ENCODE measurements at places on chromosomes 16 and 17.

DNA sequence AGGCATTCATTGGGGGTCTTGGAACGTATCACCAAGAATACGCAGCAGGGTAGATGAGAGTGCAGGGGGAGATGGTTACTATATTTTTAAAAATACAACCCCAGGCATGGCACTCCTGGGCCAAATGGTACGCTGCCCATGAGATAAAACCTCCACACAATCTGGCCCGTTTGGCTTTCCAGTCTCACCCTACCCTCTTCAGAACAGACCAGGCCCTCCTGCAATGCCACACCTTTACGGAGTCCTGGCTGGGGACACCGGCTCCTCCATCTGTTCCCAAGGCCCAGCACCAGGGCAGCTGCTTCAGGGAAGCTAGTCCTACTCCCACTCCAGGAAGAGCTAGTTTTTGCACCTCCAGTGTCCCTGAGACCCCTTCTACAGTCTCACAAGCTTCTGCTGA lies 24.4 kb downstream of the SNN start:
- no peak for DNase-seq

GRCh38 chr16:65306722-65307121 lies 184.9 kb upstream of the CDH11 start:
- no peak for DNase-seq

GRCh38 chr17:40122999-40123810 lies 1.4 kb downstream of the MSL1 start:
- DNase-seq, result peak; percentile 31

GRCh38 chr17:7370853-7371252 lies 10.0 kb upstream of the TNK1 start:
- no peak for DNase-seq

- DNase-seq, result no peak
These were observed 122.0 kb downstream of the BANP start for GRCh38 chr16:88073201-88073721.

GRCh38 chr16:4944333-4945281 lies 7.7 kb upstream of the PPL start:
- DNase-seq, result no peak

GRCh38 chr17:41695954-41696757 lies 7.5 kb downstream of the EIF1 start:
- peak; percentile 49 for DNase-seq

DNA sequence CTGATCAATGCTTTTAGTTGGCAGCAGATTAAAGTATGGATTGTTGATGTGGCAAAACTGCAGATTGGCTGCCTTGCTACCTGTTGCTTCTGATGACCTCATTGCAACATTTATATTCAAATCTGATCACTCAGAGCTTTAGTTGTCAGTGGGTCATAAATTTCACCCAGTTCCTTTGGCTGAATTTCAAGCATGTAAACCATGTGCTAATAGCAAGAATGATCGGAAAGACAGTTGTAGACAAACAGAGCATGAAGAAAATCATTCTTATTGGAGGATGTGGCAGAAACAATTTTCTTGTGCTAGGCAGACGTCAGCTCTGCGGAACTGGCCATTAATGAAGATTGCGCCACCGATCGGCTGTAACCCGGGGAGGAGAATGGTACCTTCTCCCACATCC lies 346.6 kb upstream of the EEF2KMT start:
- no peak for DNase-seq

DNA sequence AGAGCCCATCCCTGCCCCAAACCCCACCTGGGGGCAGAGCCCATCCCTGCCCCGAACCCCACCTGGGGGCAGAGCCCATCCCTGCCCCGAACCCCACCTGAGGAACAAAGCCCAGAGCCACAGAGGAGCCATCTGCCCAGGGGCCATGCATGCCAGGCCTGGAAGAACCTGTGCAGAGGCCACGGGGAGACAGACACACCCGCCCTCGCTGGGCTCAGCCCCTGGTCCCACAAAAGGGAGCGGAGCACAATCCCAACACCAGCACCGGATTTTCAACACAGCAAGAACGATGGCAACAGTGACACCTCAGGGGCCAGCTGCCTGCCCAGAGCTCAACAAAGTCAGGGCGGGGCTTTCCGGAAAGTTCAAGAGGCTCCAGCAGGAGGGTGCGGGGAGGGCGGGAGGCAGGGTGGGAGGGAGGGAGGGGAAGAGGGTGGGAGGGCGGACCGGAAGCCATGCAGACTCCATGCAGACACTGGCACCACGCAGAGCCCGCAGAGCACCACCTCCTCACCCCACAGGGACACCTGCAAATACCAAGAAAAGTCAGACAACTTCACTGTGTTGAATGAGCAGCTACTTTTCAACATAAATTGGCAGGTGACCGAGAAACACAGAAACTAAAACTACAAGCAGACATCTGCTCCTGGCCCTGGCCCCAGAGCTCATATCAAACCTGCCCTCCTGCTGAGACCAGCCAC lies 27.9 kb upstream of the C16orf95 start:
- peak; percentile 53 for DNase-seq

DNA sequence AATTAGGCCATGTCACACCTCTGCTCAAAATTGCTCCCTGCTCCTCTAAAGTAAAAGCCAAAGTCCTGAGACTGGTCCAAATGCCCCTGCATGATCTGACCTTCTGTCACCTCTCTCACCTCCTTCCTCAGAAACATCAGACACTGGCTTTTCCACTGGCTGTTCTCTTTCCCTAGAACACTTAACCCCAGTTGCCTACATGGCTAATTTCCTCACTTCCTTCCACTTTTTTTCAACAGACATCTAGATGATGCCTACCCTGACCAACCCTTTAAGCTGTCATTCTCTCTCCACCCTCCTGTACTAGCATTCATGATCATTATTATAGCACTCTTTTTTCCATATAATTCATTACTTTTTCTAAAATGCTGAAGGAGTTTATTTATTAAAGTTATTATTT lies 31.0 kb downstream of the CCT6B start:
- no peak for DNase-seq

- DNase-seq, result no peak
These were observed 8.7 kb downstream of the CD300LB start for GRCh38 chr17:74522381-74523105.

GRCh38 chr17:45087504-45087975 lies 26.4 kb downstream of the NMT1 start:
- DNase-seq, result no peak

DNA sequence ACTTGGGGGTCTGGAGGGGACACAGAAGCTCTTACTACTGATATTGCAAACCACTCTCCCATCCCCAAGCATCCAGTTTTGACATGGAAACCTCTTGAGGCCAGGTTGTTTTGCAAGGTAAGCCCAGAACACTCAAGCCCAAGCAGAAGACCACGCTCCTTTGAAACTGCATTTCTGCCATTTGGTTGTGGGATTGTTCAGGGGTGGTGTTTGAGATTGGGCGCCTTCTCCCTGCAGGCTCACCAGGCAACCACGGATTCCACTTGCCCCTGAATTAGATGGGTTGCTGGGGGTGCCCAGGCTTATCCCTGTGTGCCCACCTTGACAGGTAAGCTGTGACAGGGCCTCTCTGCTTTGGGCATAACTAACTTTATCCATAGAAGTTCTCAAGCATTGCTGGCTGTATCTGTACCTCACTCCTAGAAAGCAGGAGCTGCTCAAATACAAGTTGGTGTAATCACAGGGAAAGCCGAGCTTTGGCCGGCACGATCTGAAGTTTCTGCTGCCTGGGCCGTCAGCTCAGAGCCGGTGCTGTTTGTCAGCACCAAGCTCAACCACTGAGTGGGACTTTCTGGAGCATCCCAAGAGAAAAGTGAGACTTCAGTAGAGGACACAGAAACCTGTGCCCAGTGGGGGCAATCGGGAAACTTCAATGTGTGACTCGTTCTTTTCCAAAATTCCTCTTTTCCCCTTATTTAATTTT lies 93.6 kb downstream of the CYLD start:
- DNase-seq, result no peak
